ENCODE measurements at places on chromosomes 6 and 20. TPM values are rescaled to one million over a fixed set of nuclear protein-coding genes. Genes with fewer than 3 reads are reported as not detected.

The ID4 gene
- 17.9 TPM for polyA plus RNA-seq

The TMEM74B gene
- 1.6 TPM for polyA plus RNA-seq

The CYP39A1 gene
- 8.7 TPM for polyA plus RNA-seq

The SUMO4 gene
- not detected for polyA plus RNA-seq

The SLX4IP gene
- 2.6 TPM for polyA plus RNA-seq

The SFT2D1 gene
- 73.2 TPM for polyA plus RNA-seq

The TGM3 gene
- not detected for polyA plus RNA-seq

The TMEM242 gene
- 14.3 TPM for polyA plus RNA-seq

The MCHR2 gene
- polyA plus RNA-seq, result not detected

The ENPP3 gene
- 2.5 TPM for polyA plus RNA-seq

The MTFR2 gene
- polyA plus RNA-seq, result 0.65 TPM

The RFX6 gene
- polyA plus RNA-seq, result not detected

The ESR1 gene
- 1.1 TPM for polyA plus RNA-seq

The HRH3 gene
- polyA plus RNA-seq, result not detected

The MYLK4 gene
- 1.1 TPM for polyA plus RNA-seq

The GTSF1L gene
- polyA plus RNA-seq, result not detected

The MLN gene
- polyA plus RNA-seq, result not detected

The CD83 gene
- 15.4 TPM for polyA plus RNA-seq

The ADGRG6 gene
- polyA plus RNA-seq, result 2.6 TPM
